SJCRH30 (cell line): ENCODE measurements at places on chromosomes 3 and 15. TPM values are rescaled to one million over a fixed set of nuclear protein-coding genes. Genes with fewer than 3 reads are reported as not detected.

DNA sequence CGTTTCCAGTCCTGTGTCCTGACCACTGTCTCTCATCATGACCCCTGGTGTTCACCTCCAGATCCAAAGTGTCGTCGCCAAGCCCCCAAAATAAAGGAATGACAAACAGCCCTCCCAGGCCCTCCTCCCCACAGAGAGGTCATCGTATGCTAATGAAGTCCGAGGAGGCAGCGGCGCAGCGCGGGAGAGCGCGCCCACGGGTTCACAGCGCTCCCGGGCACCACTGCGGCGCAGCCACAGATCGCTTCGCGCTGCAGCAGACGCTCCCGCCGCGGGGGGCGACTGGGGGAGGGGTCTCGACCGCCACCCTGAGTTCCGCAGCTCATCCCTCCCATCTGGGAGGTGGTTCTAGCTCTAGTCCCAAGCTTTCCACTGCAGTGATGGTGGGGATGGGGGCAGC, 1.3 kb downstream of the DGKG start:
- no peak for DNase-seq

DNA sequence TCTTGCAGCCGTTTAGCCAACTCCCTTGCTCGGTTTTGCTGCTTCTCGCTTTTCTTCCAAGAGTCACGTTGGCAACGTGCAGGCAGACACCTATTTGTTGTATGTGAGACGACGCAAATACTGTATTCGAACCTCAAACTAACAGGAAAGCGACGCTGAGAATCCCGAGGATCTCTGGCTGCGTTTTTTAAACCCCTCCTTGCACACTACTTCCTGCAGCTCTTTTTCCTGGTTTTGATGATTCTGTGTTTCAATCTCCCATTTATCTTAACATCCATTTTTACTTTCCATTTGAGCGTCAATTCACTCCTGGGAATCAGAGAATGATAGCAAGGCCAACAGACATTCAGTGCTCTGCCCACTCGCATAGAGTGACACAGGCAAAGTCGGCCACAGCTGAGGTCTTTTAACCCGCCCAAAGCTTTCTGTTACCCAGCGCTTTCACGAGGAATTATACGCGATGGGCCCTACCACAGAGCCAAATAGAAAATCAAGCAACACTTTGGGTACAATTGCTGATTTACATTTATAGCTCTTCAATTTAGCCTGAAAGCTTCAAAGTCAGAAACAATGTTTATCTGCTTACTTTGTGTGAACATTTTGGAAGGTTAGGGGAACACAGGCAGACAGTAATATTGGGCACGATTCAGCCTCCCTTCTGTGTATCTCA, 1.6 kb upstream of the ANXA2 start:
- peak; percentile 30 for DNase-seq

GRCh38 chr15:74901612-74902063, 5.0 kb downstream of the FAM219B start:
- DNase-seq: peak; percentile 78

GRCh38 chr3:42490243-42490642, 12.2 kb upstream of the VIPR1 start:
- DNase-seq: peak; percentile 7

- DNase-seq: no peak
Measured at GRCh38 chr15:62760538-62760937, 282.0 kb upstream of the TPM1 start.

GRCh38 chr3:60365360-60365759, 885.9 kb downstream of the FHIT start:
- no peak for DNase-seq

- DNase-seq: no peak
Measured at GRCh38 chr3:28850186-28850585, 430.7 kb upstream of the RBMS3 start.

GRCh38 chr3:41190509-41191284, 8.6 kb upstream of the CTNNB1 start:
- no peak for DNase-seq

- DNase-seq: no peak
Measured at GRCh38 chr3:71478568-71478967, 105.0 kb downstream of the FOXP1 start.

DNA sequence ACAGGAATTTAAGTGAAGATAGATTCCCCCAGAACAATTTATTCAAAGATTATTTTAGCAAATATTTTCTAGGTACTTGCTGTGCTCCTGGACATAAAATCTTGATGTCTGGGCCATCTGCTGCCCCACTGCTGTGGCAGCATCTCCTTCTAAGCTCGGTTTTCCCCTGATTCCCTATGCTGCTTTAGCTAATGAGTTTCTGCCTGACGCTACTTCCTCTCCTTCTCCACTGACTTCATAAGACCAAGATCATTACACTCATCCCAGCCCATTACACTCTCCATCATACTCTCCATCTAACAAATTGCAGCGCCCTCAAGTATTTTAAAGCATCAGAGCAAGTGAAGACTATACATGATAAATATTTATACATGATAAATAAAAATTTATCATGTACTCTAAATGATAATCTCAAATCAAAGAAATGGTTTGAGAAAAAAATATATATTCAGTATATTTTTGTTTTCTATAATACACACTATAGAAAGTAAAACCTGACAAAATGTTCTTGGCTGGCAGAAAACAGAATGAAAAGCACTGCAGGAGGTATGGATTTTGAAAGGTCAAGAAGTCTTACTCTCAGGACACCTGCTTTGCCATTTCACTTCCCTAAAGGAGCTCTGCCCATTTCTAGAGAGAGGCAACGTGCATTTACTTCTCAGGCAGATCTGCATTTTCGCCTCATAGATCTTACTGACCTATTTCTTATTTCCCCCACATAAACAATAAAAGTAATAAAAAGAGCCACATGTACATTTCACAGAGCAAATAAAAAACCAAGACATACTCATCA, 232.0 kb downstream of the KCNMB2 start:
- no peak for DNase-seq

GRCh38 chr3:23161896-23162570, 41.1 kb upstream of the UBE2E2 start:
- no peak for DNase-seq

GRCh38 chr3:16536996-16537395, 23.5 kb upstream of the RFTN1 start:
- DNase-seq: no peak

DNA sequence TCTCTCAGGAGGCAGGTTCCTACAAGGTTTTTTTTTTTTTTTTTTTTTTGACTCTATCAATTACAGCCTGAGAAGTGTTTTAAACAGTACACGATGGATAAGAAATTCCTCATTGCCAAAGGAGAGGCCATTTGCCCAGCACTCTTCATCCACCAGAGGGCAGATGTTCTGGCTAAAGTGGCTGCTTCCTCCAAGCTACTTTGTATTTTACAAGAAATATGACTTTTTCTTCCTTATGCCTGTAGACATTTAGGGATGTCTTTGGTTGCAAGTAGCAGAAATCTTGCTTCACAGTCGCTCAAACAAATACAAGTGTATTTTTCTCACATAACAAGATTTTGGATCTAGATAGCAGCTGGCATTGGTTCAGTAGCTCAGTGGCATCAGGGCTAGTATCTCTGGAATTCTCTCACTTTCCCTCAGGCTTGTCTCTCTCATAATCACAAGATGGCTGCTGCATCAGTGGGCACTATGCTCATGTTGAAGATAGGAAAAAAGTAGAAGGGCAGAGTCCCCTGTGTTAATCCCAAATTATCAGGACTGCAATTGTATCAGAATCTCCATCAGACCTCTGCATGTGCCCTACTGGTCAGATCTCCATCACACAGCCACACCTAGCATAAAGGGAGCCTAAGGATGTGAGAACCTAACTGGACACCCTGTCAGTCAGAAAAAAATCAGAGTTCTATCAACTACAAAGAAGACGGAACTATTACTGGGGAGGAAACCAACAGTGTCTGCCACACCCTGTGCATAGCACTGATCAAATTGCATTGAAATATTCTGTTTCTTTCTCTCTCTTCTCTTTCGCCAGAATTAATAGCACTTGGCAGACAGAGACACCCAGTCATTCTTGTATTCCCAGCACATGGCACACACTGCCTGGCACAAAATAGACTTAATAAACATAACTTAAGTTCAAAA, 138.9 kb upstream of the COL8A1 start:
- DNase-seq: peak; percentile 42

DNA sequence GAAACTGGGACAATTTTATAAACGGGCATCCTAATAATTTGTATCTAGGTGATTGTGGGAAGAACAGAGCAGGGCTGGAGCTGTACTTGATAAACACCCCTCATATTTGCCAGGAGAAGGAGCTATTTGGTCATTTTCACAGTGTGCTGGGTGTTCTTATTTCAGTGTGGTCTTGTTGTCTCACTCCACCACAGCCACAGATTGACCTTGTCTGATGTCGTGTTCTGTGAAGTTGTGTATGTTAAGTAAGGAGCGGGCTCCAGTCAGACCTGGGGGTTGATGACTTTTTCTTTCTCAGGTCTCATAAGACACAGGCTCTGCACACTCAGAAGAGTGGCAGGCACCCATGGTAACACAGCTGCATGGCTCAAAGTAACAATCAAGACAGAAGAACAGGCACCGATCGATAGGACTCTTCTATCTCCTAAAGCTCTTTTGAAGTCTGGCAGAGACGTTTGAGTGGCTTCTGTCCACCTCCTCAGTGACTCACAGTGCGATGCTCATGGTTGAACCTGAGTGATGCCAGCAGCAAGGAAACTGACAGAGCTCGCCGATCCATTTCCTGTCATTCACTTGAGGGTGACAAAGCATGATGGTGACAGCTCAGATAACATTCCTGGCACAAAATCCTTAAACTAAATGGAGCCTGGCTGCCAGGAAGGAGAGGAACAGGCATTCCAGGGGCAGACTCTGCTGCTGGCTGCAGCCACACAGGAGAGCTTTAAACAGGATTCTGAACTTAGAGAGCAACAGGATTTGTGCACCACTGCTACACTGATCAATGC, 20.8 kb downstream of the DPH3 start:
- DNase-seq: no peak

DNA sequence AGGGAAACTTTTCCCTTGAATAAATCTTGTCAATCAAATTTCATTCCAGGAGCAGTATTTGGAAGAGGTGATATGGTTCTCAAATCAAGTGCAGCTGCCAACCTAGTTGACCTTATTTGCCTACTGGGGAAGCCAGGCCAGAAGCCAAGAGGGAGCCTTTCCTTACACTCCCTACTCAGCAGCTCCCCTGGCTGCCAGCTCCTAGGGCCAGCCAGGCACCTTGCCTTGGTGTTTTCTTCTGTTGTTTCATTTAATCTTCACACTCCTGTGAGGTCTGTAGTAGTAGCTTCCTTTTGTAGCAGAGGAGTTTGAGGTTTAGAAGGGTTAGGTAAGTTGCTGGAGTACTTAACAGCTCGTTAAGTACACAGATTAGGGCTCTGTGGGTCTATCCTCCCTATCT, 22.6 kb downstream of the MKRN2OS start:
- no peak for DNase-seq

DNA sequence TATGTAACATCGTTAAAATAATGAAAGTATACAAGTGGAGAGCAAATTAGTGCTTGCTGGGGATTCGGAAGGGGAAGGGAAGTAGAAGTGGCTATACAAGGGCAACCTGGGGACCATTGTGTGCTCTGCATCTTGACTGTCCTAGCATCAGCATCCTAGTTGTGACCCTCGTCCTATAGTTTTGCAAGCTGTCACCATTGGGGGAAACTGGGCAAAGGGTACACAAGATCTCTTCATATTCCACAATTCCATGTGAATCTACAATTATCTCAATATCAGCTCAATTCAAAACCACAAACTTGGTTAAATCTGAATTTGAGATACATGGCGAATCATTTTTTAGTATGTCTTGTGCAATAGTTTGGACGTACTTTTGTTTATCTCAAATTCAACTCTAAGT, 30.9 kb downstream of the WNT7A start:
- DNase-seq: no peak

GRCh38 chr15:74373731-74374647, 6.5 kb upstream of the CYP11A1 start:
- peak; percentile 94 for DNase-seq

DNAJC19 gene
- total RNA-seq: 23.2 and 31.7 TPM in 2 replicates

GOLGA6L7 gene
- 0.06 and 0.15 TPM in 2 replicates for total RNA-seq

BMF gene
- 6.5 and 6.7 TPM in 2 replicates for total RNA-seq

CGNL1 gene
- total RNA-seq: 5.5 and 5.9 TPM in 2 replicates

LCMT2 gene
- total RNA-seq: 17.4 and 18.5 TPM in 2 replicates

EFL1 gene
- total RNA-seq: 25.6 and 26.2 TPM in 2 replicates
